ENCODE measurements at places on chromosomes 13 and 19.

DNA sequence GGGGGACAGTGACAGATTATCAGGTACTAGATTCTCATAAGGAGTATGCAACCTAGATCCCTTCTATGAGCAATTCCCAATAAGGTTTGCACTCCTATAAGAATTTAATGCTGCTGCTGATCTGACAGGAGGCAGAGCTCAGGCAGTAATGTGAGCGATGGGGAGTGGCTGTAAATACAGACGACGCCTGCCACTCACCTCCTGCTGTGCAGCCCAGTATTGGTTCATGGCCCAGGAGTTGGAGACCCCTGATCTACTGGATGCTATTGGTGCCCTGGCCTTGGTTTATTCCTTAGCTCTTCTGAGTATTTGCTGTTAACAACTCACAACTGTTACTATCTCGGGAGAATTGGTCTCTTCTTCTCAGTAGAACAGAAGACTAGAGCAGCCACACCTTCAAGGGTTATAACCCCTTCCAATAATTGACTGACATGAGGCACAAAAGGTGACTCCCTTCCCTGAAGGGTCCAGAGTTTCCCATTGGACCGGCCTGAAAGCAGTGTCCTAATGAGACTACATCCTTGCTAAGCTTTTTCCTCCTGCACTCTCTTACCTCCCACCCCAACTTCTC lies 35.0 kb upstream of the RBM26 start:
- DNase-seq: no peak

GRCh38 chr19:17526922-17527321 lies 15.5 kb downstream of the PGLS start:
- DNase-seq: peak; percentile 93

DNA sequence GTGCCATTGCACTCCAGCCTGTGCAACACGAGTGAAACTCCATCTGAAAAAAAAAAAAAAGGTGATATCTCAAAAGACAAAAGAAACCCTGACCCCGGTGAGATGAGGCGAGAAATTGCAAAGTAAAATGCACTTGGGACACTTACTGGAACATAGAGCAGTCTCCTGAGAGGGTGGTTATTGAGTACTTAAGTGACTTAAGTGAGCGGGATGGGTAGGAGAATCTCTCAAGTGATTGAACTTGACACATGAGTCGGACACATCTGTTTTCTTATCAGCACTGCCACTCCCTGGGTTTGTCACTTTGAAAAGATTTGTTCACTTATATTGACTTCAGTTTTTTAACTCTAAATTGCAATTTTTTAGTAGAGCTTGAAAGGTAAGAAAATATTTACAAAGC lies 2.8 kb downstream of the ZNF429 start:
- DNase-seq: no peak

- no peak for DNase-seq
These were observed 12.3 kb downstream of the ZSWIM4 start for GRCh38 chr19:13807421-13808021.

- DNase-seq: no peak
These were observed 24.1 kb downstream of the SERPINE3 start for GRCh38 chr13:51363625-51364024.

DNA sequence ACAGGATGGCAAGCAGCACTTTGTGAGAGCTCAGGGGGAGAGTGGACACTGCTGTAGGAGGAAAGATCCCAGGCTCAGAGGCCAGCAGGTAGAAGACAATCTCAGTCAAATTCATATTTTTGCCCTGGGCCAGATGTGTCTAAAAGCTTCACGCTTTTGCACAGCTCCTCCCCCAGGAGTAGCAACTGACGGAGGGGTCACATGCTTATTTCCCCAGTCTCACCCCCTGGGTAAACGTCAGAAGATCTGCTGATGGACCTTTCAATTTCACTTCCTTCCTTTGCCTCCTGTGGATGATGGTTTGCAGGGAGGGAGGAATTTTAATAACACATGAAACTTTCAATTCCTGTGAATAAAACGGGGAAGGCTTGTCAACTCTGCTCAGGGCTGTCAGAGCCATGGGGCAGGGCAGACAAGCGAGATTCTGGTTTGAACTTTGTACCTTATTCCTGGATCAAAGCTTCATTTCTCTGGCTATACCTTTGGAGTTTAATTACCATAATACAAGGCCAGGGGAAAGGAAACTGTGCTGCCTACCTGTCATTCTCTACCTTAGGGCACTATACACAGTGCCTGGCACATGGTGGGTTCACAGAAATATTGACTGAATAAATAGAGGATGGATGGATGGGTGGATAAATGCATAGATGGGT lies 41.0 kb downstream of the POU4F1 start:
- DNase-seq: no peak

DNA sequence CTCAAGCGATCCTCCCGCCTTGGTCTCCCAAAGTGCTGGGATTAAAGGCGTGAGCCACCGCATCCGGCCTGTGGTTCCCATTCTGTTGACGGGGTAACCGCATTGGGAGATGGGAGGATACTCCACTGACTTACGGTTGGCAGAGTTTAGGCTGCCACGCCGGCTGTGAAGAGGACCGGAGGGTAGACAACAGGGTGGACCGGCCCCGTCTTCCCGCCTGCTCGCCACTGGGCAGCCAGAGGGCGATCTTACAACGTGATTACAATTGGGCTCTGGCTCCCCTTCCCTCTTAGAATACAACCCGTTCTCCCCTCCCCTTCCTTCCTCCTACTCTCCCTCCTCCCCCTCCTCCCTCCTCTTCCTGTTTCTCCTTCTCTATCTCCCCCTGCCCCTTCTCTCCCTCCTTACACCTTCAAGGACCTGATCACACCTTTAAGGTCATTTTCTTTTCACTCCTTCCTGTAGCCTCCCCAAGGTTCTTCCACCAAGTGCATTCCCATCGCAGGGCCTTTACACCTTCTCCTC lies 957 bp upstream of the CCDC194 start:
- DNase-seq: peak; percentile 86

DNA sequence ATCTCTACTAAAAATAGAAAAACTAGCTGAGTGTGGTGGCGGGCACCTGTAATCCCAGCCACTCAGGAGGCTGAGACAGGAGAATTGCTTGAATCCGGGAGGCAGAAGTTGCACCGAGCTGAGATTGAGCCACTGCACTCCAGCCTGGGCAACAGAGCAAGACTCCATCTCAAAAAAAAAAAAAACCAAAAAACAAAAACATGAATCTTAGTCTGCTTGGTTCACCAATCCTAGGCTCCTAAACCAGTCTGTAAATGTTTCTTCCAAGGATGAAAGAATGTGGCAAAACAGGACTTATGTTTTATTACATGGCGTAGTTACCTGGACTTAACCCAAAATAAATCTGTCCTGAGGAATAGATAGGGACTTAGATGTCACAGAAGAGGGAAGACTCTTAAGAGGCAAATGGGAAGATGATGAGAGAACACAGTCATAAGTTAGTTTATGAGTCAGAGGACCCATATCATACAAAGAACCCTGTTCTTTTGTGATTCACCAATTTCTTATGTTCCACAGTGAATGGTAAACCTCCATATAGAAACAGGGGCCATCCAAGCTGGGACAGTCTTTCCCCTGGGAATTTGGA lies 6.9 kb upstream of the FBXL3 start:
- DNase-seq: no peak

GRCh38 chr13:40376296-40376849 lies 290.1 kb downstream of the FOXO1 start:
- DNase-seq: no peak

DNA sequence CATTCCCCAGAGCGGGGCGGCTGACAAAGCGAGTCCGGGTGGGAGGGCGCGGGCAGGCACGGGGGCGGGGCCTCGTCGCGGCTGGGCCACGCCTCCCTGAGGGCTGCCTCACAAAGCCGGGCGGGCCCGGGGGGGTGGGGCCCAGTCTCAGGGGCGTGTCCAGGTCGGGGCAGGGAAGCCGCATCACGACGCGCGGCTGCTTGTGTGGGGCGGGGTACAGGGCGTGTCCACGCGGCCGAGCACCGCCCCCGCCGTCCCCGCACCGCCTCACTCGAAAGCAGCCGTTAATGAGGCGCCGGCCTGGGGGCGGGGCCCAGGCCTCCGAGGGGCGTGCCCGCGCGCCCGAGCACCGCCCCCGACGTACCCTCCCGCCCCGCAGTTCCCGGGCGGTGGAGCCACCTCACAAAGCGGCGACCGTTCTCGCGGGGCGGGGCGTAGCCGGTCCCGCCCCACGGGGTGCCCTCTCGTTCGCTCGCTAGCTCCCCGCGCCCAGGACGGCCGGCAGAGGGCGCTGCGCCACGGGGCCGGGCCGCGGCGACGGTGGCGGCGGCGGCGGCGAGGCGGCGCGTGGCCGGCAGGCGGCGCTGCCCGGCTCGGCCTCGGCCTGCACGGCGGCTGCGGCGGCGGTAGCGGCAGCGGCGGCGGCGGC lies at the start of gene CARM1:
Gene CARM1, plus strand, starts transcription at position 599 of the 649 bp plus-strand sequence. CDS start 150 bp downstream, outside the sequence.
- peak; percentile 100 for DNase-seq

GRCh38 chr19:55440411-55441105 lies 2.5 kb downstream of the SHISA7 start:
- DNase-seq: no peak

GRCh38 chr19:5123646-5124045 lies 154.7 kb downstream of the KDM4B start:
- DNase-seq: no peak

GRCh38 chr19:31275068-31275334 lies 74.2 kb downstream of the TSHZ3 start:
- no peak for DNase-seq

GRCh38 chr13:61156753-61157152 lies 258.9 kb downstream of the PCDH20 start:
- no peak for DNase-seq

DNA sequence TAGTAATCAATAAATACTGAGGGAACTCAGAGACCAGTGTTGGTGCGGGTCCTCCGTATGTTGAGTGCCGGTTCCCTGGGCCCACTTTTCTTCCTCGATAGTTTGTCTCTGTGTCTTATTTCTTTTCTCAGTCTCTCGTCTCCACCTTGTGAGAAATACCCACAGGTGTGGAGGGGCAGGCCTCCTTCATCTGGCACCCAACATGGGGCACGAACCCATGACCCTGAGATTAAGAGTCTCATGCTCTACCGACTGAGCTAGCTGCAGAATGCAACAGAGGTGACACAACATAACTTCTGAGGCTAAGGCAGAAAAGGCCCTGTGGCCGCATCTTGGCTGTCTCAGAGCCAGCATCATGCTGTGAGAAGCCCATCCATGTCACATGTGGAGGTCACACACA lies 5.3 kb upstream of the ZNF613 start:
- DNase-seq: no peak

GRCh38 chr13:46097015-46097414 lies 7.8 kb downstream of the CPB2 start:
- DNase-seq: no peak

DNA sequence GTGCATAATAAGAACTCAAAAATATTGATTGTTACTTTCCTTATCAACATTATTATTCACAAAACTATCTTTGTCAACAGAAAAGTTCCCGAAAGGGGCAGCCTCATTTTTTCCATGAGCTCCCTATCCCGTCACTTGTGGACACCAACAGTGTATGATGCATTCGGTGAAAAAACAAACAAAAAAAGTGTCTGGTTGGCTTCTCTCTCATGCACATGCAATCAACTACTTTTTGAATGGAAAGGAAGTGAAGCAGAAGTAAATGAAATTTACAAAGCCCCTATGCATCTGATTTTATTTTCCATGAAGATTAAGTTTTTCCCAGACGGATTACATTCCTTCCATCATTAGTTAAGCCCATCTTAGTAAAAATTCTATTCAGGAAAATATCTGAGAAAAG lies 526.9 kb downstream of the RFC3 start:
- no peak for DNase-seq

DNA sequence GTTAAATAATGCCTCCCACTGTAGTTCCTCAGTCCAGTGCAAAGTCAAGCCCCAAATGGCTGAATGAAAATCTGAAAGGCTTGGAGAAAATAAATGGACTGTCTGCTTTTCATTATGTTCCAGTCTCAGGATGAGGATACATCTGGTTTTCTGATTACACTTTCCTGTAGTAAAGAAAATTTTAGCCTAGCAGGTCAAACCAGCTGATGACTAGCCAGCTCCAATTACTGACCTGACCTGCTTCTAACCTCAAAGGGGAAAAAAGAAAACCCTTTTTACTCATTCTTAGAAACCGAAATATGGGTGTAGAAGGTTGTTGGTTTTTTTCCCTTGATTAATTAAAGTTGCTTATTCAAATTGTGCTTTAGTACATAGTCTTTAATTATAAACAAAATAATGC lies 418.4 kb downstream of the EFNB2 start:
- no peak for DNase-seq

DNA sequence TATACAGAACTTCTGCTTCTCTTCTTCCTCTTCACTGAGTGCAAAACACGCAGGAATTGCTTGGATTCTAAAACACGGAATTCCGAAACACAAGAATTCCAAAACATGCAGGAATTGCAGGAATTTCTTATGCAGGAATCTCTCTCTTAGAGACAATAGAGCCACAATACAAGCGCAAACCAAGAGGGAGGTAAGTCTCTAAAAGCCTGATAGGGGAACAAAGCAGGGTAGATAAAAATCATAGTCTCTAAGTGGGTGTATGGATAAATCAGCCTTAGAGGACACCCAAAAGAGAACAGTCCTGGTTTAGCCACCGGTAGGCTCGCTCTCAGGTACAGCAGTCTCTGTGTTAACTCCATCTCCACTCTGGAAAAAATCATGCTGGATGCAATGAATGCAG lies 112.9 kb downstream of the LHFPL6 start:
- DNase-seq: no peak
